ENCODE measurements at places on chromosomes 12 and 14.
A peak's percentile ranks its signal among the peaks of the same experiment; 100 is the strongest.

DNA sequence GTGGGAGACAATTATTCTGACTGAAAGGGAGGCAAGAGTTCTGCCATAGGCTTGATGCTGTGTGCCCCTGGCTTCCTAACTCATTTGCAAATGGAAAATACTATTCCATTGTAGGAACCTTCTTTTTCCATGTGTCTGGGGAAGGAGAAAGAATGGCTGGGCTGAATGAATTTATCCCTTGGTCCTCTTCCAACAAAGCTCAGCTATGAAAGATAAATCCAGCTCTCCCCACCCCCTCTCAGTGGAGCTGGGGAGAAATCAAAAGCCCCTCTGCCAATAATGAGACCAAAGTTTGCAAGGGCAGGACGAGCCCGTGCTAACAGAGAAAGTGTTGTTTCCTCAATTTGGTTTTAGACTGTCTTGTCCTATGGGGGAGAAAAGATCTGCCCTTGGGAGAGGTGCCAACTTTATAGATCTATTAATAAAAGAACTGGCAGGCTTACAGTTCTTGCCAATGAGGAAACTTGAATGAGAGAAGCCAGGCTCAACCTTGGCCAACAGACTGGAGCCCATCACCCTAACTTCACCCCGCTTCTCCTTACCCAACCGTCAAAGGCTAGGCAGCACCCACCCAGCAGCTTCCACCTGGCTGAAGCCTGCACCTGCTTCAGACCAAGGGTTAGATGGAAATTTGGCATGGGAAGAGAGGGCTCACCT lies 8.9 kb upstream of the TCL1B start:
- DNase-seq = no peak

DNA sequence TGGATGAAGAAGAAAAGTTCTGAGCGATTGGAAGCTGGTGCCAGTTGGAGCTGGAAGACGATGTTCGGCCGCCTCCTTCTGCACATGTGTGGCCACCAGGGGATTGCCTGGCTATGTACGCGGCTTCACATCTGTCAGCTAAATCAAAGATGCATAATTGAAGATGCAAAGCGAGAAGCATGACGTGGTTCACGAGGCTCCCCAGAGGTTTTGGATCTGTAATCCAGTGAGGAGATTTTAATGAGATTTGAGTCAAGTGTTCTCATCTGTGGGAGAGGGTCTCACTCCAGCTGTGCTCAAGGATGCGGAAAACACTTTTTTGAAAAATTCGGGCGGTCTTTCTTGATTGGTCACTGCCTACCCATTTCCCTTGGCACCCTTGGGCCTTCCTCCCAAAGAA lies 94.6 kb downstream of the PAX9 start:
- DNase-seq = no peak

DNA sequence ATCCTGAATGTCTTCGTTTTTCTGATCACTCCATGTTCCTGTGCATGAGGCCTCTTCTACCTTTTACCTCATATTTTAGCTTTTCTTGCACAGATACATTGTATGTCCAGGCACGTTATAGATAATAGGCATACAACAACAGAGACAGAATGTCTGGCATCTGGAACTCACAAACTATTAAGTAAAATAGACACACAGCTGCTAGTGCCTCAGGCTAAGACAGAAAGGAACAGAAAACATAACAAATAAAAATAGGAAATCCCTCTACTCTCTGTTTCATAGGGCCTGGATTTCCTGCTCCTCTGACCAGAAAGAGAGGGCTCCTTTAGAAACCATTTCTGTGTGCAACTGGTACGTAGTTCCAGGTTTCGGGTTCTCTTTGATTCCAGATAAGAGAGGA lies 48.6 kb downstream of the ATXN7L3B start:
- no peak for DNase-seq

DNA sequence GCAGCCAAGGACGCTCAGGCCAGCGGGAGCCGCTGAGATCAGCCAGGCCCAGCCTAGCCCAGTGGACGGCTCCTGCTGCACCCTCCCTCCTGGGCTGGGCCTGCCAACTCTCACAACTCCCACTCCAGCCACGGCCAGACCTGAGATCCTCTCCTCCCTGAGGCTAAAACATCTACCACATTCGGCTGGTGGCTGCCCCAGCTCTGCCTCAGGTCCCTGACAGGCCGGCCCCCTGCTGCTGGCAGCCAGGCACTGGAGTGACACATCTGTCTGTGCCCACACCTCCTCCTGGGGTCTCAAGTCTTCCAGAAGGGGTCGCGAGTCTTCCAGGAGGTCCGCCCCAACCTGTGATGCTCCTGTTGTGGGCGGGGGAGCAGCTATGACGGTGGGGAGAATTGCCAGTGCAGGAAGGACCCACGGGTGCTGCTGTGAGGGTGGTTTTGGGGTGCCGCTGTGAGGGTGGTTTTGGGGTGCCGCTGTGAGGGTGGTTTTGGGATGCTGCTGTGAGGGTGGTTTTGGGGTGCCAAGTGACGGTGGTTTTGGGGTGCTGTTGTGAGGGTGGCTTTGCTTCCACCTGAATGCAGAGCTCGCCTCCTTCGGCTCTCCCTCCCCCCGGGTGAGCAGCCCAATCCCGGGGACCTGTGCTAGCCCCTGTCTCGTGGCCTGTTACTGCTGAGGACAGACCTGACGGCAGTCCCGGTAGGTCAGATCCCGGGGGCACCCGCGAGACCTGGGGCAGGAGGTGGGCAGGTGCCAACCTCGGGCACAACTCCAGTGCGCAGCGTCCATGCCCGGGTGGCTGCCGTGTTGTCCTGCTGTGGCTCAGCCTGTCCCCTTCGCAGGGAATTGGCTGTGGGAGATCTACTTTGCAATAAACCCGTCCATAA lies 27.5 kb upstream of the C14orf180 start:
- DNase-seq = no peak

DNA sequence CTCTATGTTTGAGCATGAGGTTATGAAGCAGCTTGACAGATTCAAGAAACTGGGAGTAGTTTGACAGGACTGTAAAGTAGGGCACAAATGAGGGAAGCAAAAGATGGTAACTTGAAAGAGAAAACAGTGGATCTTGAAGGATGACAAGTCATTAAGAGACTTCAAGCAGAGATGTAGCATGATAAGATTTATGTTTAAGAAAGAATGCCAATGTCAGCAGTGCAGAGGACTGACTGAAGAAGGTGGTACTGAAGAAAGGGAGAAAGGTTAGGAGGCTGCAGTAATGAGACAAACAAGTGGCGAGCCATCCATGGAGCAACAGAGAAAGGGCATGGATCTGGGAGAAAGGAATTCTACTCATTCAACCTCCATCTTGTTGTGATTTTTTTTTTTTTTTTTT lies 120.2 kb upstream of the RAP1B start:
- no peak for DNase-seq

DNA sequence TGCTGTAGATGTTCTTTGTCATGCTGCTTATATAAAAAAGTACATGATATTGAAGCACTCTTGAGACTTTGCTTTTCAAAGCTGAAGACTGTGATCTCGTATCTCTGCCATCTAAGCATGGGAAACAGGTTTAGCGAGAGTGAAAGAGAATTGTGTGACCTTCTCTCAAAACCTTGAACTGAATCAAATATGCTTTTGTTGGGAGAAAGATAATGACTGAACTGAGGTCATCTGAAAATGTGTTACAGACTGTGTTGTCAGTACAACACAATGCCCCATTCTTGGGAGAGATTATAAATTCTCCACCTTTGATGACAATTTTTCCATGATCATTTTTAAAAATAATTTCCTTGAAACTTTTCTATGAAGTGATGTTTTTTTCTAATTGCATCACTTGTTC lies 272.1 kb upstream of the SEL1L start:
- no peak for DNase-seq

DNA sequence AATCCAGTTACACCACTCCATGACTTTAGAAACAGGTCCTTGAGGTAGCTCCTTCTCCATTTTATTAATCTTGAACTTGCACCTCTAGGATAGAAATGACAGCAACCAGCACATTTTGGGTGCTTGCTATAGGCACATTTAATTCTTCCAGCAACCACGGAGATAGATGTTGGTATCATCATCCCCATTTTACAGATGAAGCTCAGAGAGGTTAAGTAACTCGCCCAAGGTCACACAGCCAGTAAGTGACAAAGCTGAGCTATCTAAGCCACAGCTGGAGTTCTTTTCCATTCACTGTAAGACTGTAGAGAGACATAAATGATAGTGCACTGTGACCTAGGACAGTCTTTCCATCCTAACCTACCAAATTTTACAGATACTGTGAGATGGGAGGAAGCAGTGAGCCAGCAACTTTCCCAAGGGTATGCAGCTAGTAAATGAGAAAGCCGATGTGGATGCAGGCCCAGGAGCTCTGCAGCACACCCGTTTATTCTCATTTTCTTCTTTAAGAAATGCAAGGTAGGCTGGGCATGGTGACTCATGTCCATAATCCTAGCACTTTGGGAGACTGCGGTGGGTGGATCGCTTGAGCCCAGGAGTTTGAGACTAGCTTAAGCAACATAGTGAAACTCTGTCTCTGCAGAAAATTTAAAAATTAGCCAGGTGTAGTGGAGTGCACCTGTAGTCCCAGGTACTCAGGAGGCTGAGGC lies 103.2 kb downstream of the TBX5 start:
- no peak for DNase-seq

DNA sequence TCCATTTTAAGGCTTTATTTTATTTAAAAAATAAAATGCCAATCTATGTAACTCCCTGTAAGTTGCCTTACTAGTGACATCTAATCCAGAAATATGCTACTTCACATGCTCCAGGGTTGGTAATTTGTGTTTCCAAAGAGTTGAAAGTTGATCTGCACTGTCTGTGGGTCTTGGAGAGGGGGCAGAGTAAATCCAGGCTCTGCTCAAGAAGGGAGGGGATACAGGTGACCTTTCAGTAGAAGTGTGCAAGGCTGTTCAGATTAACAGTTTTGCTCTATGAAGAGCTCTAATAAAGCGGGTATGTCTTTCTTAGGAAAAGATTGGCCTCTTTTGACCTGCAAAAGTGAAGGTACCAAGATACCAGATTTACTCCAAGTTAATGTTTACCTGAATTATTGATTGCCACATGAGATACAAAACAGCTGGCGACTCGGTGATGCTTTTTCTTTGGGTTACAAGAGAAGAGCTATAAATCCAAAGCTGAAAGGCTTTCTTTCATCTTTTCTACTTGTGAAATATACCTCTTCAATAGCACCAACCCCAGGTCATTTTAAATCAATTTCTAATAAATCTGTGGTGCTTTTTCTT lies 75.6 kb upstream of the FLRT2 start:
- DNase-seq = no peak

DNA sequence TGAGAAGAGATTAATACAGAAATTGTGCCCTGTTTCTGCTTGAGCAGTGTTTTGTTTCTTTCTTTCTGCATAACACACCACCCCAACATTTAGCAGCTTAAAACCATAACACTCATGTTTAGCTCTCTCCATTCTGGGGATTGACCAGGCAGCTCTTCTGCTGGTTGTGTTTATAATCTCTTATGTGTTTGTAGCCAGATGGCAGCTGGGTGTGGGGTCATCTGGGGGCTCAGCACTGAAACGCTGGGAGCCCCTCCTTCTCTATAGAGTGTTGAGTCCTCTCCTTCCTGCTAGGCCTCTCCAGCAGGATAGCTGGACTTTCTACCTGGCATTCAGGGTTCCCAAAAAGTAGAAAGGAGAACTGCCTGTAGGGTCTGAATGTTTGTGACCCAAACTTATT lies 270.6 kb downstream of the TTC8 start:
- no peak for DNase-seq

DNA sequence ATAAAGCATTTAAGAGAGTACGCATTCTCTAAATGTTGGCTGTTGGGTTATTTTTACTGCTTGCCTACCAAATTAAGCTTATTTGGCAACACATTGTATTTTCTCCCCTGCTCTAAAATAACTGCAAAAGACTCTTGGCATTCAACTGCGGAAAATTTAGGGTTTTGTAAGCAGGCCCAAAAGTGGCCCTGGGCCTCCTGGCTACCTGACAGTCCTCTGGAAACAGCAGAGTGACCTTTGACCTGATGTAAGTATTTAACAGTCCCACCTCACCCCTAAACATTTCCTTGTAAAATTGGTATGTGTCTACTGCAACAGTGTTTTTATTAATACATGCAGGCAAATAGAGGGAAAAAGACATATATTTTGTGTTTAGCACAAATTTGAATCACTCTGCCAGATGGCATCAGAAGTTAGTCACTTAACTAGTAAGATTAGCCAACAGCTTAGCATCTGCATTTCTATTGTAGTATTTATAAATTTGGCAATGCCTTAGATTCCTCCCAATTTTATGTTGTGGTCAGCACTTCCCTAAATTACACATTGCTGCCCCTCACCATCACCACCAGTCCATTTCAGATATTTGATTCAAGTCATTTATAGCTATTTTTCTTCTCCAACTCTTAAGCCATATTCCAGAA lies 11.2 kb downstream of the LLPH start:
- no peak for DNase-seq

- DNase-seq = peak; percentile 20
These were observed 417.0 kb downstream of the DPF3 start for GRCh38 chr14:72476657-72477499.

DNA sequence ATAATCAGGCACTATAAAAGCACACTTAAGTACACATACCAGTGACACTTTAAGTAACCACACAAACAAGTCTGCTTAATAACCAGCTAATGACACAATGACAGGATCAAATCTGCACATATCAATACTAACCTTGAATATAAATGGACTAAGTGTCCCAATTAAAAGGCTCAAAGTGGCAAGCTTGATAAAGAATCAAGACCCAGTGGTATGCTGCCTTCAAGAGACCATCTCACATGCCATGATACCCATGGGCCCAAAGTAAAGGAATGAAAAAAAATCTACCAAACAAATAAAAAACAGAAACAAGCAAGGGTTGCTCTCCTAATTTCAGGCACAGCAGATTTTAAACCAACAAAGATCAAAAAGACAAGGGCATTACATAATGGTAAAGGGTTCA lies 470.4 kb downstream of the TRHDE start:
- DNase-seq = no peak

- no peak for DNase-seq
These were observed 103.2 kb downstream of the TPH2 start for GRCh38 chr12:72041811-72042210.

GRCh38 chr14:55794655-55795595 lies 214.9 kb downstream of the KTN1 start:
- DNase-seq = no peak

DNA sequence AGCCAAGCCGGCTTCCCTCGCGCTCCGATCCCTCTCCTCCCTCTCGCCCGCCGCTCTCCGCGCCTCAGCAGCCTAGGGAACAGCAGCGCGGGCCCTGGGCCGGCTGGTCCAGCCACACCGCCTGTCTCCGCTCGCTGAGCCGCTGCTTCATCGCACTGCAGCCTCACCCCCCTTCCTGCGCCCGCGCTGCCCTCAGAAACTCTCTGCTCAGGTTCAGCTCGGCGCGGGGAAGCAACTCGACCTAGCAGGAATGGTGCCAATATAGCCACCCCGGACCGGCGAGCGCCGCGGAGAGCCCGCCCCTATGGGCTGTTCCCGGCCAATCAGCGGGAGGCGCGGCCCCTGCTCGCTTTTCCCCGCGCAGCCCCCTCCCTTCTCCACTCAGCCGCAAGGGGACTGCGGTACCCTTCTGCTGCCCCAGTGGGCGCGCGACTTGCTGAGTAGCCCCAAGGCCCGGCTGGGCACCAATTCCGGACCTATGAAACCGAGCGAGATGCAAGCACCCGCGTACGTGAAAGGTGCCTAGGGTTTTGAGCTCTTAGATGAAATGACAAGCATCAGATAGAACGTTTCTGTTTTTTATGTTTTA lies at the start of gene ADAMTS20:
TSS of gene ADAMTS20 (minus strand) at position 233 of the 589 bp plus-strand sequence. CDS start 282 bp downstream, outside the sequence.
- DNase-seq = no peak

- no peak for DNase-seq
These were observed 37.6 kb upstream of the SOX5 start for GRCh38 chr12:23987046-23987445.

Measured in naive thymus-derived CD4-positive, alpha-beta T cell (primary cell).